ENCODE measurements at places on chromosomes 5 and 9. TPM values are rescaled to one million over a fixed set of nuclear protein-coding genes. Genes with fewer than 3 reads are reported as not detected.

DNA sequence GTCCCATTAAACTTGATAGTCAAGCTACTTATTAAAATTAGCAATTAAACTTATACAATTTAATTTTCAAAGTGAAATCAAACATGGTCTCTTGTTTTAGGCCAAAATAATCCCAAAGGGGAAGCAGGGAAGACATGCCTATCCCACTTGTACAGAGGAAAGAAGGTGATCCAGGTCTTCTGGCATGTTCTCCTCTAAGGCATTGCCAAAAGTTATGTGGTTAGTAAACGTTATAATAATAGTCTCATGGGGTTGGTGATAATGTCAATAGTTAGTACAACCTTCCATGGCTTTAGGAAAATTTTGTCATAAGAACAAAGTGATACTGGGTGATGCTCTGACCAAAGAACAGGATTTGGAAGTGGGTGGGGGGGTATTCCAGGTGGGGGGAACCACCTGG is 52.8 kb downstream of the ROR2 start:
- DNase-seq, result no peak

GRCh38 chr5:52825826-52826225 is 38.1 kb downstream of the ITGA1 start:
- DNase-seq, result no peak

DNA sequence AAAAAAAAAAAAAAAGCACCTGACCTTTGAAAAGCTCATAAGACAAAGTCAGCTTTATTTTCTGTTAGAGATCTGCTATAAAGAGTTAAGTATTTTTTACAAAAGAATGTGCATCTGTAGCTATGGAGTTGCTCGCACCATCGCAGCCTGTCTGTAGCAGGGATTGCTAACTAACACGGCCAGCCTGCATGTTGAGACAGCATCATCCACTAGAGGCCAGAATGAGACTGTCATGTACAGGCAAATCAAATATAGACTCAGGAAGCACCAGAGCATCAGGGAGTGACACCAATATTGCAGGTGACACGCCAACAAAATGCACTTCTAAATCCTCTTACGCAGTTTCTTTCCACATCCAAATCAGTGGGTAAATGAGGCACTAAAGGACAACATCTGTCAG is 136.3 kb upstream of the RASEF start:
- peak; percentile 71 for DNase-seq

- DNase-seq, result no peak
These were observed 176.5 kb upstream of the MAP3K1 start for GRCh38 chr5:56638768-56639238.

DNA sequence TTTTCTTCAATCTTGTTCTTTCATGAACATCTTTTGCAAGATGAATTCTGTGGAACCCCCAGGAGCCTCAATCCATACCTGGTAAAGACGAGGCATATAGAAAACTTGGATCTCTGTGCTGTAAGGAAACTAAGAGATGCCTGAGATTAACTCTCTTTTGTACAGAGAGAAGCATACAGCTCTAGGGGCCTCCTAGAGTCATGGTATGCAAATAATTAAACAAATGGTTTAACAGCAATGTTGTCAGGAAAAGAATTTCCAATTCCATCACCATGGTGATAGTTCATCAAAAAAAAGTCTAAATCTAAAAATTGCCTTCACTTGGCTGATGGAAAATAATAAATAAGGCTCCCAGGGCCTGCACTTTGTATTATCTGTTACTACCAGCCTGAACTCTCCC is 275.4 kb downstream of the SLIT3 start:
- no peak for DNase-seq

GRCh38 chr9:114782586-114782985 is 23.3 kb downstream of the TNFSF15 start:
- DNase-seq, result no peak

The AIF1L gene
- 26.4 TPM for total RNA-seq

The PIP5KL1 gene
- 0.70 TPM for total RNA-seq

The CCNO gene
- not detected for total RNA-seq

The RNF183 gene
- not detected for total RNA-seq

The IL13 gene
- not detected for total RNA-seq

The PTGR1 gene
- 27.6 TPM for total RNA-seq

The PLPPR1 gene
- not detected for total RNA-seq

All from dermis blood vessel endothelial cell (primary cell).